ENCODE measurements at places on chromosomes 1 and 21.

- DNase-seq: no peak
Observed at GRCh38 chr1:232978815-232979214, 28.4 kb downstream of the NTPCR start.

DNA sequence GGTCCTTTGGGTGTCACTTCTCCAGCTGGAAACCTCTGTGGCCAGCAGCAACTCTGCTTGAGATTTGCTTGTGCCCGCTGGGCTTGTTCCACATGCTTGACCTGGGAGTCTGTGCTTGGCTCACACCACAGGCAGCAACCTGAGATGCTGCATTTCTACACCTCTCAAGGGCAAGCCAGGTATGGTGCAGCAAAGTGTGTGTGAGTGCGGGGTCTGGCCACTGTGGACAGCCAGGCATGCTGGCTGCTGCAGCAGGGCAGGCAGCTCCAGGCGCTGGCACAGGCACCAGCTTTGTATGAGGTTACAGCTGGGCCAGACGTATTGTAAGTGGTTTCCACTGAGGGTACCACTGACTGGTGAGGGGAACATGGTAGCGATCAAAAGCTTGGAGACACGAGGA is 242.0 kb downstream of the PTGER3 start:
- no peak for DNase-seq

DNA sequence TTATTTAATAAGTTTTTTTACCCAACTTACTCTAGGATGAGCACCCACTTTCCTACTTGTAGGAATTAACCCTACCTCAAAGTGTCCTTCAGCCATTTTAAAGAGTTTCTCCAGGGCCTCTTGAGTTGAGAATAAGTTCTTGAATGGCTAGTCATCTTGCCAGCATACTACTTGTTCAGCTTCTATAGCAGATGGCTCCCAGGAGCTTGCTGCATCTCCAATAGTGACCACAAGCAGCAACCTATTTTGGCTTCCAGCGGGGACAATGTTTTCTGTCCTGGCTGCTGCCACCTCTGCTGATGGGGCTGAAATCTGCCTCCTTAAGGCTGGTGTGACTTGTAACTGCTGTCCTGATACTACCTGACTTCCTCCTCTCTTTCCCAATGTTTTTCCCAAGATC is 20.8 kb upstream of the PIK3R3 start:
- no peak for DNase-seq

DNA sequence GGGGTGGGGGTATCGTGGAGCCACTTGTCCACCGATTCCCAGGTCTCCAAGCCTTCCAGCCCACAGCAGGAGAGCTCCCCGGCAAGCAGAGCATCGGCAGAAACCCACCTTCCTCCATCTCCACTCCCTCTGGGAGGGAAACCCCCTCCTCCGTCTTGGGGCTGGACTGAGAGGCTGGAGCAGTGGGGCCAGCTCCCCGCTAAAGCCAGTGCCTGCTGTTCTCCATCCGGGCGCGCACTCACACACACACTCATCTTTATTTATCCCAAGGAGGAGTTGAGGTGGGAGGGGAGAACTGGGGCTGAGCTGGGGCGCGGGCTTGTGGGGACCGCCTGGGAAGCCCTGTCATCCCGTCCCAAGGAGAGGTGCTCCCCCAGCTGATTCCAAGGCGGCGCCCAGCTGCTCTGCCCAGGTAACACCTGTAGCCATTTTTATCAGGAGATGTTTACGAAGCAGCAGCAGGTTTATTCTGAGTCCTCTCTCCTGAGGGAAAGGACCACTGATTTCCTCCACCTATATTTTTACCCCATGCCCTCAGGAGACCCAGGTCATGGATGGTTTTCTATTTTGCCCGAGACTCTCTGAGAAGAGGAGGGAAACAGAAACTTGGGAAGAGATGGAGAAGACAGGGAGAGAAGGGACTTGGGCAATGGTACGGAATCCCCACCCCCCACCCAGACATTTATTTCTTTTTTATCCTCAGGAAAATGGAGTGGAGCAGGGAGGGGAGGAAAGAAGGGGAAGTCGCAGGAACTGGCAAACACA is 2.1 kb downstream of the KCNN3 start:
- DNase-seq: no peak

DNA sequence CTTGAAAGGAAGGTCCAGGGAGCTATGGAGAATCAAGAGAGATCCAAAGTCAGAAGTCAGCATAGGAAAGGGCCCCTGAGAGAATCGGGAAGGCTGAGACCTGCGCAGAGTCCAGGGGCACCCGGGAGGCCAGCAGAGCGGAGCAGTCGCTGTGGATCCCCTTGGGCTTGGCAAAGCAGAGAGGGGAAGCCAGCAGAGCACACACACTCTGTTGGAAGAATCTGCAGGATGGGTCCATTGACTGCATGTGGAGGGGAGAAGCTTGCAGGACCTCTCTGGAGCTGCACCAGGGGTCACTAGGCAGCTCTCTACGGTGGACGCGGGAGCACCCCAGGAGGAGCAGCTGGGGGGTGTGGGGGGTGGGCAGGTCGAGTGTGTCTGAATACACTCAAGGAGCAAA is 6.4 kb downstream of the RIPK4 start:
- no peak for DNase-seq
